ENCODE measurements at places on chromosomes 7 and 10.

DNA sequence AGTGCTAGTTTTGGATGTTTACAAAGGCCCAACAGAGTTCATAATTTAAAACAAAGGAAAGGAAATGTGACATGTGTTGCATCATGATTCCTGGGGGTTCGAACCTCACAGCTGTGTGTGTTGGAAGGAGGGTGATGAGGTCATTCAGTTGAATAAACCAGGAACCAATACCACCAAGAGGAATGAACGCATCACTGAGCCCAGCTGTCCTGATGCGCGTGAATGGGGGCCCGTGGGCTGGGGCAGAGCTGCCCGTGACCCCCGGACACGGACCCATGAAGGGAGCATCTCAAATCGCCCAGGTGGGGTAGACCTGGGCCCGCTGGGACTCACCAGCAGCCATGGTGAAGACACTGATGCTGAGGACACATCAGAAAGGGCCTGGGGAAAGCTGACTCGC, 33.0 kb downstream of the BRI3 start:
- no peak for DNase-seq

GRCh38 chr7:116698396-116698795, 26.4 kb downstream of the MET start:
- no peak for DNase-seq

- DNase-seq, result no peak
Observed at GRCh38 chr10:116826803-116827202, 22.5 kb upstream of the ENO4 start.

DNA sequence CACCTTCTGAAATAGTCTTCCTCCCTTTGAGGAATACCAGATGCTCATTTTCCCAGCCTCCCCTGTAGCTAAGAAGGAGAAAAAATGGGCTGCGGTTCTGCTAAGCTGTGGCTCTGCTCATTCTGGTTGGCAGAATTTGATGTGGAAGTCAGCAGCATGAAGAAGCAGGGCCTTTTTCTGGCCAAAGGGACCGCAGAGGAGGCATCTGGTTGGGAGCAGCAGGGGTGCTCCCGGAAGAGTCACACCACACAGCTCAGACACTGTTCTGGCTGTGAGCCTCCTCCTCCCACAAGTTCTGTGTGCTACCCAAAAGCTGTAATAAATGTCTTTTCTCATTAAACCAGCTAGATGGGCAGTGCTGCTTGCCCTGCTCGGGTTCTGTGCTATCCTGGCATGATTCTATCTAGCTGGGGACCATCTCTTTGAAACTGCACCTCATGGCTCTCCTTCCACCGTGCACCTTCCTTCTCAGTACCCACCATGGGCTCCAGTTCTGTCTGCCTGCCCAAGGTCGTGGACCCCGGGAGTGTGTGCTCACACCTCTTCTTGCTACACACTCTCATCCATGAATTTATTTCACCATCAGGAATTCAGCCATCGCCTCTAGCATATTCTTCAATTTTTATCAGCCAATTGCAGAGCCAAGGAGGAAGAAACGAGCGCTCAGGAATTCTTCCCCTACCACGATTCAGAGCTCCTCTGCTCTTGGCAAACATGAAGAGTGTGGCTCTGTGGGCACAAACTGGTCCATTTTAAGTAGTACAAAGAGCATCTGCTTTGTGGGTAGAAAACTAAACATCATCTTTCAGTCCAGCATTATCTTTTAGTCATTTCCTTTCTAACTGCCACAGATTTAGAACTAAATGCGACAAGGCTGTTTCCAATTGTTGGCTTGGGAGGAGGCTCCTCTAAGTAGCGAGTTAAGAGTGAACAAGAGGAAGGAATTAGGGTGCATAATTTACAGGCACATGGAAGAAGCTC, 76.9 kb downstream of the FAM171A1 start:
- DNase-seq, result no peak

- DNase-seq, result no peak
Observed at GRCh38 chr7:2511769-2512168, 7.8 kb upstream of the LFNG start.

All from T-cell (primary cell).